ENCODE measurements at places on chromosomes 3 and 15.

GRCh38 chr3:165070682-165071081 is 7.6 kb downstream of the SI start:
- DNase-seq: no peak

DNA sequence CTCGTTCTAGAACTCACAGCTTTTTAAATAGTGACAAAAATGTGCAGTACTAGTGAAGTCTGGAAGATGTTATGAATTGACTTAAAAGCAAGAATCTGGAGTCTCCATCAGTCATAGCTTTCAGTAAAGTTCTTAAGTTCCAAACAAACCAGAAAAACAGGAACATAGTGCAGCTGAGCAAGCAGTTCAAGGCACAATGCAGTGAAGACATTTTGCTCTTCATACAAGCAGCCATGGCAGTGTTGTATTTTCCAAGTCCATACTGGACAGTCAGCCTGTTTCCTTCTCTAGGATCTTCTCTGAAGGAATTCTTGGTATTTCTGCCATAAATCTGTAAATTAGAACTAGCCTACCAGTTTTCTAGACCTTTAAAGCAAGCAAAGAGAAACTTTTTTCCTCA is 90.5 kb downstream of the LRRC28 start:
- no peak for DNase-seq

- no peak for DNase-seq
These were observed 21.0 kb downstream of the CPN2 start for GRCh38 chr3:194330160-194330559.

DNA sequence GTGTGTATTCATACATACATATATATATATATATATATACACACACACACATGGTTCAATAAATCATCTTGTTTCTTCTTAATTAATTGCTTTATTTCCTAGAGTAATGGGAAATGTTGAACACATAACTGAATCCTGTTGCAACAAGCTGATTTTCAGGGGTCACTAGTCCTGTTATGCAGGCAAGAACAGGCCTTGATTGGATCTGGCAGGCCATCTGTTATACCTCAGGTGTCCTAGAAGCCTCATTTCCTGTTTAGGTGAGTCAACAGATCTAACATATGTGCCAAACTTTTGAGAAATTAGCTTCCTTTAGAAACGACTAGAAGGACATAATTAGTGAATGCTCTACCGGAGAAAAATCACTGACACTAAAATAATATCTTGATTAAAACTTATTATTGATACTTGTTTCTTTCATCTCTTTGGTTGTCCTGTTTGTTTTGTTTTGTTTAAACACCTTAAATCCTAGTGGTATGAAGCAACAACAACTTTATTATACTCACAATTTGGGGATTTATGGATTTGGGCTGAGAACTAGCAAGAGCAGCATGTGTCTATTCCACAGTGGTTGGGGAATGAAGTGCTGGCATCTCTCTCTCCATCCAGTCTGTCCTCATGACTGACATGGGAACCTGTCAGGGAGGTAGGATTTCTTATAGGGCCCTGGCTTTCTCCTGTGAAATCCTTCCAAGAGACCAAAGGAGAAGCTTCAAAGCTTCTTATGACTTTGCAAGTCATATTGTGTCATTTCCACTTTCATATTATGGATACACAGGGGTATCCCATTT is 552.6 kb downstream of the NSUN3 start:
- DNase-seq: no peak

DNA sequence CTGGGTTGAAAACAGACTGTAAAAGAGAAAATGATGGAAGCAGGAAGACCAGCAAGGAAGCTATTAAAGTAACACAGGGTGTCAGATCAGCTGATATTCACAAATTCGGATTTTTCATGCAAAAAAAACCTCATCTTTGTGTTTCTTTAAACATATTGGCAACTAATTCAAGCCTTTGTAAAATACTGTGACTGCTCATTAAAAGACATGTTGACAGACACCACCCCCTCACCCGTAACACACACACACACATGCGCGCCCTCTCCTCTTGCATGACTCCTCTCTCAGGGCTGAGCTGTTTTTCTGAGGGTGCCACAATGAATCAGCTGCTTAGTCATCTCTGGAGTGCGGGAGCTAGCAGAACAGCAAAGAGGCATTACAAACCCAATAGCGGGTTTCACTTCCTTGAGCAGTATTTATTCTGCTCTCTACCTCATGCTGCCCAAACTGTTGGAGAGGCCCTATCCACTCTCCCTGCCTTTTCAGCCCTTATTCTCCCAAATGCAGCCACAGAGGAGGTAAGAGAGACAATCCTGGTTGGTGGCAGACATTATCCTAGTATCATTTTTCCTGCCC is 35.8 kb upstream of the CCDC80 start:
- DNase-seq: peak; percentile 76

- no peak for DNase-seq
These were observed 70.1 kb downstream of the UQCC5 start for GRCh38 chr3:52606373-52607085.

DNA sequence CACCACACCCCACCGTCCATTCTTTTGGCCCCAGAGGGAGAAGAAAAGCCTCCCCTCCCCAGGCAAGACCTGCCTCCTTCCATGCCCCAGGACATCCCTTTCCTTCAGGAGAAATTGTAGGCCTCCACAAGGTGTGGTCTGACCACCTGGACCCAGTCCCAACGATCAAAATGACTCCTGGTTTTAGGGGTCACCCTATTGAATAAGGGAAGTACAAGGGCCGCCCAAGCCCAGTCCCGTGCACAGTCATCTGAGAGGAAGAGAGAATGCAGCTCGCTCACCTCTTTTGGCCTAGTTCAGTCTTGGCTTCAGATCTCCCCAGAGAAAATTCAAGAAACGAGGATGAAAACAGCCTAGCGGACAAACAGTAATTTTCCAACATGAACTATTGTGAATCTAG is 249.1 kb downstream of the UACA start:
- no peak for DNase-seq

DNA sequence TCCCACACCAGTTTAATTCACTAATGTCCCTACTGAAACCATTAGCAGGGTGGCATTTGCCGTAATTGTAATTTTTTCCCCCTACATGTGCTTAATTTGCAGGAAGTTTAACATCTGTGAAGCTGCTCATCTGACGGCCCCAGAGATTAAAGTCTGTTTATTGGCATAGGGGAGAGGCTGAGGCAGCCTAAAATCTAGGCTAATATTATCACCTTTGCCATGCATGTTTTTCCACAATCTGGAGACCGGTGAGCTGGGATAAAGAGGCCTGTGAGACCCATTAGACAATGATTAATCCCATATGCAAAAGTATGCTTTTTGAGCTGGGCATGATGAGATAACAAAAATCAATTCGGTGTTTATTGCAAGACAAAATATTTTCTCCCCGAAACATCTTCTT is 561.2 kb upstream of the ALCAM start:
- no peak for DNase-seq

DNA sequence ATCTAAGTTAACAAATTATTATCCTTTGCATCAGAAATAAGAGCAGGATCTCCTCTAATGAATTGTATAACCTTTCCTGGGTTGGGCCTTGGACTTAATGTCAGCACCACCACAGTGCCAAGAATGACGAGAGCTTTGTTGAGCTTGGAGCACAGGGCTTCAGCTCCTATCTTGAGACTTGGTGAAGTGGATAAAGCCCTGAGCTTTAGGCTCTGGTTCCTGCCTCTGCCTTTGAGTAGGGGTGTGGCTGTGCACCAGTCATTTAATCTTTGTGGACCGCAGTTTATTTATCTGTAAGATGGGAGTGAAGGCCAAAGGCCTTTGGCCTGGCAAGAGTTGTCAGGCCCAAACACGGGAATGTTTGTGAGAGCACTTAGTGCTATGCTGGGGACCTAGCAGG is 162.2 kb downstream of the VGLL4 start:
- no peak for DNase-seq

- DNase-seq: no peak
These were observed 48.1 kb downstream of the NTRK3 start for GRCh38 chr15:88208396-88208795.

GRCh38 chr3:55267206-55267930 is 219.7 kb downstream of the WNT5A start:
- DNase-seq: no peak
